ENCODE measurements at places on chromosomes 11 and 22. TPM values are rescaled to one million over a fixed set of nuclear protein-coding genes. Genes with fewer than 3 reads are reported as not detected.

GRCh38 chr22:28909375-28909774 lies 26.0 kb downstream of the ZNRF3 start:
- DNase-seq: no peak

DNA sequence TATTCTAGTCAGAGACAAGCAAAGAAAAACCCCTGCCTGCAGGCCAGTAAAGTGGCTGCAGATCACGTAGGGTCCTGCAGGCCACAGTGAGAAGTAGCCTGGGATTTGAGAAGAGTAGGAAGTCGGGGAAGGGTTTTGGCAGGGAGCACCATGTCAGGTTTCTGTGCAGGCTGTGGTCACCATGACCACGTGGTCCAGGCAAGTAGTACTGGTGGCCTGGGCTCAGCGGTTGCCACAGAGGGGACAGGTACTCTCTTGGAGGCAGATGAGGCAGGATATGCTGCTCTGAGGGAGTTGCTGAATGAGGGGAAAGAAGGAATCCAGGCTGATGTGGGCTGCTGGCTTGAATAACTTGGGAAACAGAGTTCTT lies 46.5 kb downstream of the PISD start:
- DNase-seq: no peak

GRCh38 chr11:111081021-111081511 lies 164.5 kb upstream of the POU2AF2 start:
- no peak for DNase-seq

- no peak for DNase-seq
These were observed 34.2 kb upstream of the VPREB1 start for GRCh38 chr22:22210375-22210774.

GRCh38 chr11:78310500-78310909 lies 107.1 kb downstream of the GAB2 start:
- no peak for DNase-seq

GRCh38 chr22:28012832-28013460 lies 93.9 kb upstream of the PITPNB start:
- DNase-seq: no peak

LRRC10B gene
- total RNA-seq: not detected

SCUBE1 gene
- 2.2 TPM for total RNA-seq

OR51A7 gene
- total RNA-seq: not detected

DNA sequence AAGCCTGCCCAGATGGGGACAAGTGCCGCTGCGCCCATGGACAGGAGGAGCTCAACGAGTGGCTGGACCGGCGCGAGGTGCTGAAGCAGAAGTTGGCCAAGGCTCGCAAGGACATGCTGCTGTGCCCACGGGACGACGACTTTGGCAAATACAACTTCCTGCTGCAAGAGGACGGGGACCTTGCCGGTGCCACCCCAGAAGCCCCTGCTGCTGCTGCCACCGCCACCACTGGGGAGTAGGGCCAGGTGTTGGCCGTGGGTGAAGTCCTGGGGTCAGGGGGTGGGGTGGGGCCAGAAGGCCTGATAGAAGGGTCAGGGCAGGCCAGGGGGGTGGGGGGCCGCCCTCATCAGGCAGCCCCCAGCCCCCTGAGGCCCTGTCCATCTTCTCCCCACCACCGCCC lies 24.6 kb upstream of the TEF start:
- no peak for DNase-seq
